ENCODE measurements at places on chromosomes 5 and 9.

DNA sequence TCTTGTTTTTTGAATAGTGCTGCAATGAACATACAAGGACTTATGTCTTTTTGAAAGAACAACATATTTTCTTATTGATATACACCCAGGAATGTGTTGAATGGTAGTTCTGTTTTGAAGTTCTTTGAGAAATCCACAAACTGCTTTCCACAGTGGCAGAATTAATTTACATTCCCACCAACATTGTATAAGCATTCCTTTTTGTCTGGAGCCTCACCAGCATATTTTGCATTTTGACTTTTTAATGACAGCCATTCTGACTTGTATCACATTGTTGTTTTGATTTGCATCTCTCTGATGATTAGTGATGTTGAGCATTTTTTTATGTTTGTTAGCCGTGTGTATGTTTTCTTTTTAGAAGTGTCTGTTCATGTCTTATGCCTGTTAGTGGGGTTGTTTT is 524.9 kb downstream of the SEMA5A start:
- DNase-seq = no peak

DNA sequence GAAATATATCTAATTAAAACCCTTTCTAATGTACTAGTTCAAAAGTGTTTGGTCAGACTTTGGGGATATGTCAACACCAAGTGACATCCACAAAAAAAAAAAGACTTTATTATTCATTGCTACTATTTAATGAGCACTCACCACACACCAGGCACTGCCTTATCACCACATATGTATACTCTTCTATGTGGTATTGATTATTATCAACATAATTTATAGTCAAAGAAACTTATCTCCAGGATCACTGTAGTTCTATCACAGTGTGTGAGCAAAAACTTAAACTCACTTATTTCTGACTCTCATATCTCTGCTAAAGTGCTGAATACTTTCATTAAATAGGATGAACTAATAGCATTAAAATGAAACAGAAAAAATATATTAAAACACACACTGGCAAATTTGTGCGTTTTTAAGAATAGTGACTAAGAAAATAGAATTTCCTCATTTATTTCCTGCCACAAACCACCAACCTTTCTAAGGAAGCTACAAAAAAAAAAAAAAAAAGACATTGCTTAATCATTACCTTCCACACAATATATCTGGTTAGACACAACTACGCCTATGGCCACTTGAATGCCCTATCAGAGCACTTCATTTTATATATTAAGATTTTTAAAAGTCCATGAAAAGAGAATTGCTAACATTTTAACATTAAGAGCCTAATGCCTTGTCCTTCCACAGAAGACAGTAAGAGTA is 12.8 kb downstream of the SLCO4C1 start:
- DNase-seq = no peak

DNA sequence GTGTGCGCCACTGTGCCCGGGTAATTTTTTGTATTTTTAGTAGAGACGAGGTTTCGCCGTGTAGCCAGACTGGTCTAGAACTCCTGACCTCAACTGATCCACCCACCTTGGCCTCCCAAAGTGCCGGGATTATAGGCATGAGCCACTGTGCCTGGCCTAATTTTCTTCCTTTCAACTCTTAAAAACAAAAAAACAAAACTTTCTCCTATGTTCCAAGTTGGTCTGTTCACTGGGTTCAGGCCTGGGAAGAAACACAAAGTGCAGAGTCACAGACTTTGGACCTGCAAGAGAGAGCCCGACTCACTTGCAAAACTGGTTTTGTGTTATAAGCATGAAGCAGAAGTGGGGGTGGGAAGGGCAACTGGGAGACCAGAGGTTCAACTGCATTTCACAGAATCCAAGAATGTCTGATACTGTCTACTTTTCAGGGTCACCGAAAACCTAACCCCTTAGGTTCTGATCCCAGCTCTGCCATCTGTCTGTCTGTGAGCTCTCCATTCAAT is 5.2 kb upstream of the HDHD3 start:
- peak; percentile 89 for DNase-seq

- no peak for DNase-seq
Observed at GRCh38 chr9:85536076-85536475, 205.7 kb downstream of the AGTPBP1 start.

DNA sequence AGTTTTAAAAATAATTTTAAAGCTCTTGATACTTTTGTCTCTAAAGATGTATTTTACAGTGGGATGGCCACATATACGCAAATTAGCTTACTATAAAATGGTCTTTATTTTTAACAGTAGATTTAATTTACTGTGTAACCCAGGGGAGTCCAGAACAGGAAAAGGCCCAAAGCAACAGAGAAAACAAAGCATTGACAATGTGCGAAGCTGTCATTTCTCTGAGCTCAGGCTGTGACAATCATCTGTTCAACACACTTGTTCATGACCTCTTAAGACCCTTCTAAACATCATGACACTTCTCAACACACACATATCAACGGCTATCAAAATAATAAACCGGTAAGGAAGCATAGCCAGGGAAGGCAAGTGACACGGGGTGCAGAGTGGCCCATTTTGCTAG is 499.6 kb upstream of the MPDZ start:
- no peak for DNase-seq

Measured in mucosa of descending colon (tissue), 3 donors.